Hematopoietic multipotent progenitor cell treated with erythropoietin and hydrocortisone succinate and interleukin-3 and kit ligand, for 8 days (in vitro differentiated cells): ENCODE measurements at places on chromosomes 3 and 15.

DNA sequence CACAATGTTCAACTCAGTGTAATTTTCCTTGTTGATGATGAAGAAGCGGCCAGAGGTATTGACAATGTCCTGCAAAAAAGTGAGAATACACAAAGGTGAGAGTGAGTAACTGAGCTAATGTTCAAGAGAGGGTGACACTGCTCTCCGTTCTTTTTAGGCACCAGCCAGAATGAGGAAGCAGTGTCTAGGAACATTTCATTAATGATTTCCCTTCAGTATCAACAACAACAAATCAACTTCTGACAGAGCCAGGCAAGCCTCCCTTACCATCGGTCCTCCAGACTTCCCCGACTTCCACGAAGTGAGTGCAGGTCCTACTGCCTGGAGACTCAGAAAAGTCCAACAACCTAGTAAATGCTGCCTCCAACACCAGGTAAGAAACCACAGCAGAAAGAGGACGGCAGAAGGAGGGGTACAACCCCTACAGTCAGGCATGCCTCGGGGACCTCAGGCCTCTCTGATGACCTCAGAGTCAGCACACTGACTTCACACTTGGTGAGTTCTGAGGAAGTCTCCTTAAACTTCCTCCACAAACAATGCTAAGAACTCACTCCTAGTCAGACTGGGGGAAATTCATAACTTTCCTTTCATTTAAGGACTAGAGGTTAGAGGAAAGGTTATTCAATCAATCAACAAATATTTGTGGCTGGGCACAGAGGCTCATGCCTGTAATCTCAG, 62.7 kb downstream of the NPTN start:
- DNase-seq = no peak

DNA sequence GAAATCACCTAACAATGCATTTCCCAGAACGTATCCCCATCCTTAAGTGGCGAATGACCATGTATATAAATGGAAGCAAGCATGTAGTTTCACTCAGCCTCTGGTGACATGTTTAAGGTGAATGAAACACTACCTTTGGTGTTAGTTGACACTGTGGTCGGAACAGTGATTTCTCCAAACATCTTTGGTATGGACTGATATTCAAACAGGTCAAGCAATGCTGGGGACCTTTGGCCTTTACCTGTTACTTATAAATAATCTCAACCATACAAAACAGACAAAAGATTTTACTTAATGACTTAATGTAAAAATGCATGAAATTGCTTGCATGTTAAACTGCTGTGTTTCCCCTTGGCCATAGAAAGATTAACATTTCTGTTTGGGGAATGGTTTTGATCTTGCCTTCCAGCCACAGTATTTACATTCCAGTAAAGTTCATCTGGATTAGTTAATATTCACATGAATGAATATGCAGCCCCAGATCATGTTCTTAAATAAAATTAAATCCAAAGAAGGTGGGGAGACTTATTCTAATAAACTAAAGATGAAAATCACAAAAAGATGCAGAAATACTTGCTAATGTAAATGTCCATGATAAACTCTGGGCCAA, 74.4 kb upstream of the HES1 start:
- no peak for DNase-seq

DNA sequence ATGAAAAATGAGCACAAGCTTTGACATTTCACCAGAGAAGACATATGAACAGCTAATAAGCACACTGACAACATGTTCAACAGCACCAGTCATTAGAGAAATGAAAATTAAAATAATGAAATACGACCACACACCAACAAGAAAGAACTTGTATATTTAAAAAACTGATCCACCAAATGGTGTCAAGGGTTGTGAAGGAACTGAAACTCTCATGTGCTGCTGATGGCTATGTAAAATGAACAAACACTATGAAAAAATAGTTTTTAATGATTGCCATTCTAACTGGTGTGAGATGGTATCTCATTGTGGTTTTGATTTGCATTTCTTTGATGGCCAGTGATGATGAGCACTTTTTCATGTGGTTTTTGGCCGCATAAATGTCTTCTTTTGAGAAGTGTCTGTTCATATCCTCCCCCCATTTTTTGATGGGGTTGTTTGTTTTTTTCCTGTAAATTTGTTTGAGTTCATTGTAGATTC, 193.8 kb downstream of the SCAPER start:
- no peak for DNase-seq

GRCh38 chr3:125022206-125022605, 33.6 kb downstream of the HEG1 start:
- no peak for DNase-seq

DNA sequence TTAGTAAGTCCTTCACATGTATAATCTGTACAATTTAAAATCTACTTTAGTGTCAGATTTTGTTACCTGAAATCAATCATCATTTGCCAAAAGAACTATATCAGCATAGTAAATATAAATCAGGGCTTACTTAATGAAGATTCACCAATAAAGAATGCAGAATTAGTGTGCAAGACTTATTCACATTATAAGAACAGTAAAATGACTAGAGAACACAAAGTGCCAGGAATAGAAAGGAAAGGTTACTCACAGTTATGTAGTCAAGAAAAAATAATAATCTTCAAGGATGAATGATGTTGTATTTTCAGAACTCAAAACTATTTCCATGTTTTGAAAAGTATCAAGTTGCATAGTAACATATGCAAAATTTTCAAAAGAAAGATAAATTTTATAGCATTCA, 891.9 kb downstream of the ROBO1 start:
- no peak for DNase-seq

DNA sequence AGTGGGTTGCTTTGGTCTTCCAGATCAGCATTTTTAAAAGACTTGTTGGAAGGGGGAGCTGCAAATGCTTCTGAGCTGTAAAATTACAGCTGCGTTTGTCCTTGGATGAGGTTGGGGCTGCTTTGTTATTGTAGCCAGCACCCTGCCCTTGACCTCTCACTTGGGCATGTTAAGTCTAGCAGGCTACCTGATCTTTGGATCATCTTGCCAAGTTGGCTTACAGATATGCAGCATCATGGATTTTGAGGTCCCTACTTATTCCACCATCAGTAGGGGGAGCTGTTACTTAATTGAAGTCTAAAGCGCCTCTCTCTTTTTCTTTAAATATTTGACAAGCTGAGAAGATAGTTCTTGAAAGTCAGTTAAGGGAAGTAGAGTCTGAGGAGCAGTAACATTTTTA, 793.0 kb downstream of the MCTP2 start:
- DNase-seq = peak; percentile 14

GRCh38 chr3:183951459-183951858, 66.2 kb downstream of the ABCC5 start:
- DNase-seq = no peak

GRCh38 chr3:169835533-169835932, 22.8 kb upstream of the LRRC34 start:
- no peak for DNase-seq

DNA sequence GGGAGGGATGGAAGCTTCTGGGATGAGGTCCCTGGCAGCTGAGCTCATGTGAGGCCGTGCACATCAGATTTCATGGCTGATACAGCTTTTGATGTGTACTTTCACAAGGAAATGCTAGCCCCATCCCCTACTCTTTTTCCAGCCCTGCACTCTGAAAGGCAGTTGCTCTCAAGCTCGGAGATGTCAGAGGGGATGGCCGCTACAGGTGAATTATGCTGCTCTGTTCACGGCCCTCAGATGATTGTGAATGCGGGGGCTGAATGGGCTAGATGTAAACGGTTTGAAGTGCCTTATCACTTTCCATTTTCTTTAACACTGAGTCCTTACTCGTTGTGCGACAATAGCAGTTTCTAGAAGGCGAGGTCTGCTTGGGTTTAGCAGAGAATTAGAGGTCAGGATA, 88.0 kb upstream of the RASGRF1 start:
- no peak for DNase-seq

GRCh38 chr3:31815631-31816440, 165.2 kb downstream of the OSBPL10 start:
- no peak for DNase-seq

GRCh38 chr15:90679959-90680358, 37.2 kb upstream of the BLM start:
- no peak for DNase-seq

DNA sequence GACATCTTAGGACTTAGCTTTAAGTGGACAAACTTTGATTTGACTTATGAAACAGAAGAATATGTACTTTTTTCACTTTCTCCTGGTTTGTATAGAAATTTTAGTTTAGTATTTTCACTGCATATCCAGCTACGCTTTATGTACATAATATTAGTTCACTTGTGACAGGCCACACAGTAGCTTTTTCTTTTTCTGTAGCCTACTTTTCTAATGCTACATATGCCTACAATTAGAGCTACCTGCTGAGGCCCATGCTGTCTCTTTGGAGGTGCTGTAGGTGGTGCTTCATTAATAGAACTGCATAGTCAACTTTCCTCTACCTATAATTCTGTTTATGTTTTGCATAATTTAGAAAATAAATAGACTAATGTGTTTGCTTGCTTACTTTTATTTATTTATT, 191.6 kb downstream of the NLGN1 start:
- no peak for DNase-seq

DNA sequence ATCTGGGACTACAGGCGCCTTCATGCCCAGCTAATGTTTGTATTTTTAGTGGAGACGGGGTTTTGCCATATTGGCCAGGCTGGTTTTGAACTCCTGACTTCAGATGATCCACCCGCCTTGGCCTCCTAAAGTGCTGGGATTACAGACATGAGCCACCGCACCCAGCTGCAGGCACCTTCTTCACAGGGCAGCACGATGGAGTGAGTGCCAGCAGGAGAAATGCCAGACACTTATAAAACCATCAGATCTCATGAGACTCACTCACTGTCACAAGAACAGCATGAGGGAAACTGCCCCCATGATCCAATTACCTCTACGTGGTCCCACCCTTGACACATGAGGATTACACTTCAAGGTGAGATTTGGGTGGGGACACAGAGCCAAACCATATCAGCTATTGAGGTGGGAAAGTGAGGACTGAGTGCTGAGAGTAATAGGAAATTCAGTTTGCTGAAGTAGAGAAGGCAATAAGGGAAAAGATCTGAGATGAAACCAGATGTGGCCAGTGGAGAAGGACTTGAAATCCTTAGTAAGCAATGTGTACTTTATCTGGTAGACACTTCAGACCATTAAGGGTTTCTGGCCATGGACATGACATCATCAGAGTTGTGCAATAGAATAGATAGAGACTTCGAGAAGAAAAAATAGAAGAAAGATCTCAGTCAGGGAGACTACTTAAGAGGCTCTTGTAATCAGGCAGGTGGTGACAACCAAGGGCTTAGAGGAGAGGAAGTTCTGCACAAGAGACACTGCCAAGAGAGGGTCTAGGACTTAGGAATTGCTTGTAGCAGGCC, 18.1 kb upstream of the ATP13A5 start:
- no peak for DNase-seq

- DNase-seq = no peak
These were observed 30.0 kb downstream of the SLC6A11 start for GRCh38 chr3:10845839-10846656.

GRCh38 chr15:93954985-93955571, 276.3 kb upstream of the MCTP2 start:
- peak; percentile 76 for DNase-seq

DNA sequence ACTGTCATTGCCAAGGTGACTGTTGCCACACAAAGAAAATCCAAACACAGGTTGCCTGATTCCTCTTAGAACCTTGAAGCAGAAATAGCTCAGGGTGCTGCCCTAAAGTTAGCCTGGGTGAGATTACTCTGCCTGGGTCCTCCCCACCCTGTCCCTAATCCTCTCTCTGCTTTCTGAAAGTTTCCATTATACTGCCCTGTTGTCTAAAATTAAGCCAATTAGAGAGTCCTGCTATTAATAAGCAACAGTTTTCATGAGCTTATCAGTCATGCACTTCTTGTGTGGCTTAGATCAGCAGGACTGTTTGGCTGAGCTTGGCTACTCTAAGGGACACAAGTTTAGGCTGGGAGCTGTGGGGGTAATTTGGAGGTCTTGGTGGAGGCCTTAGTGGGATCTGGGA, 334.7 kb upstream of the LRRFIP2 start:
- peak; percentile 71 for DNase-seq
